ENCODE measurements at places on chromosomes 1 and 21.

DNA sequence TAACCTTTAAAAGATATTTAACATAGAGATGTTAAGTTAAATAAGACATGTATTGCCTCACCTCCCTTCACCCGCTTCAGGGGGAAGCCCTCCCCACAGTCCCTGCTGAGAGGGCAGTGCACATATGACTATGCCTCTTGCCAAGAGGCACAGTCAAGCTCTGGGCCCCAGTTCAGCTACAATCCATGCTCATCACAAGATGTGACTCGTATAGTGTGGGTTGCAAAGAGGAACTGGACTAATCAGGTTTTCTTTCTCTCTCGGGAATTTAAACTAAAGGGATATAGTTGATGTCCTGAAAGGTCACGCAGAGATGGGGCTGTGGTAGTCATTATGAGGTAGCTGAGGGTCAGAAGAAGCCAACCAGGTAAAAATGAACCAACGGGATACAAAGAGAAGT, 35.6 kb downstream of the LYST start:
- DNase-seq = no peak

DNA sequence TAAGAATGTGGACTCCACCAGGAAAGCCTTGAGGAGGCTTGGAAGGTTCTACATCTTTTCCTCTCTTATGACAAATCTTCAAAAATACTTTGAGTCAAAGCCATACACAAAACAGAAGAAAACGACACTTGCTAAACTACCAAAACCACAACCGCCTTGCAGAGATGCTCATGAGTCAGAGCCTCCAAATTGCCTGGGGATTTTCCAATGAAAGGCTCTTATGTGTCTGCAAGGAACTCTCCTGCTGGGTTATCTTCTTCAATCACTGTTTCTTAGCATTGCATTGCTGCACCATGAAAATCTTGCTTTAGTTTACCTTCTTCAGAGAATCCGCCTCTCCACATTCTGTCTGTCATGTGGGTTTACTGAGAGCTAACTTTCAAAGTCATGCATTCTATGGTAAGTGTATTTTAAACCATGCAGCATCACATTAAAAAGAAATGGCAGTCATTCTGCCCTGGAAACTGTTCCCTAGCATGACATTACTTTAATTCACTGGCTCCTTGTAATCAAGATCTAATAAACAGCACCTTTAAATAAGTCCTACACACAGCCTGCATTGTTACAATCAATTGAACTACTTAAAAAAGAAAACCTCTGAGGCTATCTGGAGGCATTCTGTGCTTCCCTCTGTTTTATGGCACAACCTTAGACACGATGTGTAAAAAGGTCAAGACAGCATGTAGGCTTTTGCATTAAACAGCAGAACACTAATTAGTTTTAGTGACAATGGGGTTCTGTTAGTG, 210.0 kb upstream of the FOXD3 start:
- DNase-seq = no peak

GRCh38 chr1:53319296-53320101, 8.4 kb downstream of the LRP8 start:
- no peak for DNase-seq

- no peak for DNase-seq
Observed at GRCh38 chr1:160836561-160836960, 26.1 kb downstream of the CD244 start.

DNA sequence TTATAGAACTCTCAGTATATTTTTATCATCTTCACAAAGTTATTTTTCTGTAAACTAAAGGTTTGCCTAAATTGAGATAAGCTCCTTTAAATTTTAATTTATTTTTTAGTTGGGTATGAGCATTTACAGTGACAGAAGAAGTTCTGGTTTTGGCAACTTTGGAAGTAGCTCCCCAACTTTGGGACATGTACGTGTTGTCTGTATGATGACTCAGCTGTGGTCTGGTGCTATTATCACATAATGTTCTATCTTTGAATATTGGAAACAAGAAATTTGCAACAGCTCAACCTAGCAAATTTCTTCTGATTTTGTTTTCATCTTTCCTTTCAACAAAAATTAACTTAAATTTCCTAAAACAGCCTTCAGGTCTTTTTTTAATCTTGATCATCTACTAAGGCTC, 46.6 kb upstream of the C1orf105 start:
- DNase-seq = no peak

DNA sequence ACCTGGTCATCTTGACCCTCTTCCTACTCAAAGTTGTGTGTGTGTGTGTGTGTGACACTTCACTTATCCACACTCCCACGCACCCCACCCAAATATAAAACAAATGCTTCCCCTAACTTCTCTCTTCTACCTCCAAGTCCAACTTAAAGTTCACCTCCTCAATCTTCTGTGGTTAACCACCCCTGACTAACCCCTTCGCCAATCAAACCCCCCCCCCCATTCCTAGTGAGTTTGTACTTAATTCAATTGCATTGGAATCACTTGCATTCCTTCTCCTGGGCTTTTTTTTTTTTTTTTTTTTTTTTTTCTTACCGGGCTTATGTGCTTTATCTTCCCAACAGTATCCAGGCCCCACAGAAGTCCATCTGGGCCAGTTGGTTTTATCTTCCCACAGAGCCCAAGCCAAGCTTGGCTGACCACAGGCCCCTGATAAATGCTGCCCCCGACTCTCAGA, 78.4 kb downstream of the CD58 start:
- DNase-seq = no peak

DNA sequence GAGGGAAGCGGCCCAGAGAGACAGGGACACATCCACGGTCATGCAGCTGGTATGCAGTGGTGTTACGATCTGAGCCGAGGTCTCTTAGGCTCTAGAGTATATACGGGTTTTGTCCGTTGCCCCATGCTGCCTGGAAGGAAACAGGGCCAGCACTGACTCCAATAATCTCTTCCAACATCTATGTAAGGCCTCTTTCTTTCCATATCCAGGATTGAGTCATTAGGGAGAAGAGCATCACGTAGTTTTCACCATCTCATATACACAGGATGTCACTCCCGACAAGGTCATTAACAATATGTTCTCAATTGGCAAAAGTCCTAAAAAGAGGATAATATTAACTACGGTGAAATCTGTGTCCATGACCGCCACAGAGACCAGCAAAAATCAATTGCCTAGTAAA, 4.4 kb downstream of the C8B start:
- no peak for DNase-seq

- peak; percentile 13 for DNase-seq
Observed at GRCh38 chr1:119549719-119550132, 42.7 kb downstream of the HSD3B1 start.

DNA sequence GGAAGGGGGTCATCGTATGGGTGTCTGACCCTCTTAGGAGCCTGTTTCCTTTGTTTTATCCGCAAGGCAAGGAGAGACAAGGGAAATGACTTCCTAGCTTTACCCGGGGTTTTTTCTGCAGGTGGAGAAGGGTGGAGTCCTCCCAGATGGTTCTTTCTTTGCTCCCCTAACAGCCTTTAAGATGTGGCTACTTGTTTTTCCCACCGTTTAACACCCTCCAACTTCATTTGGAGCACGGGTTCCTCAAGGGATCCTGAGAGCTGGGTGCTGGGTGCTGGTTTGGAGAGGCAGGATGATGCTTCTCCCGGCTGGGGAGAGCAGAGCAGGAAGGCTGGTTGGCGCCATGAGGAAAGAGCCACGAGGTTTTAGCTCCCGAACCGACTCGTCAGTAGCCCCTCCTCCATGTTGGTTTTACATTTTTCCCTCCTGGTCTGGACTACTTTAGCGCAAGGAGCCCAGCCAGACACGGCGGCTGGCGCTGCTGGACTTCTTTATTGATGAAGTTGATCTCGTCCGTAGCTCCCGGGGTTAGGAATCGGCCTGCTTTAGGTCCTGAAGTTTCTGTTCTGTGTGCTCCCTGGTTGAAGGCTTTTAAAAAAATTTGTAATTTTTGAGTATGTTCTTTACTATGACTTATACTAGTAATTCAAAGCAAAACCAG, 1.4 kb downstream of the UCK2 start:
- no peak for DNase-seq

DNA sequence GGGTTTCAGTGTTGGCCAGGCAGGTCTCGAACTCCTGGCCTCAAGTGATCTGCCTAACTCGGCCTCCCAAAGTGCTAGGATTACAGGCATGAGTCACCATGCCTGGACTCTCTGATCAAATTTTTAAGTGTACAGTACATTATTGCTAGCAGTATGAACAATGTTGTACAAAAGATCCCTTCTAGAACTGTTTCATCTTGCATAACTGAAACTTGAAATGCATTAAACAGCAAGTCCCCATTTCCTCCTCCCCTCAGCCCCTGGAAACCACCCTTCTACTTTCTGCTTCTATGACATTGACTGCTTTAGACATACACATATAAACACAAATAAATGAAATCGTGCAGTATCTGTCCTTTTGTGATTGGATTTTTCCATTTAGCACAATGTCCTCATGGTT, 463.4 kb downstream of the PTPRC start:
- DNase-seq = no peak

DNA sequence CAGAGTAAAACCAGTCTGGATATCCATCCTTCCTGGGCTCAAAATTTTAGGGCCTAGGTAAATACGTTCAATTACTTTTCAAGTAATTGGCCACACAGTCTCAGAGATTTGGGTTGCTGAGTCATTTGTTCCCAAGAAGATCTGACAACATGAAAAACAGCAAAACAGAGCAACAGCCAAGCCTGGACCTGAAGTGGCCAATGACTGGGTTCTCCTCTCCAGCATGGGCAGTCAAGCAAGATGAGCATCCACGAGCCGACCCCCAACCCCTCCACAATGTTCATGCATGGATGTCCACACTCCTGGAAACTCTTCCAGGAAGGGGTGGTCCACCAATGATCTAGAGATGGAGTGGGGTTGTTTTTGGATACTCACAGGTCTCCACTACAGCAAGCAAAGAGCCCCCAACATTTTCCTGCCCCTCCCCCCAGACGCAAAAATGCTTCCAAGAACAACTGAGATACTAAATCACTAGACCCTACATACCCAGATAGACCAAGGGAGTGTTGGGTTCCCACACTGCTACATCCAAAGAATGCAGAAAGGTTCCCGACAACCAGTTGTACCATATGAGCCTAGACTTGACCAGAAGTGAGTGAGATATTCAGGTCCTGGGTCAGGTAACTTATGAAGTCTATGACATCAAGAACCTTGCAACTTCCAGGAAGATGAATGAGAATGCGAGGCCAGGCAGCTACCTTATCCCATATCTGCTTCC, 73.0 kb downstream of the CD46 start:
- DNase-seq = no peak

DNA sequence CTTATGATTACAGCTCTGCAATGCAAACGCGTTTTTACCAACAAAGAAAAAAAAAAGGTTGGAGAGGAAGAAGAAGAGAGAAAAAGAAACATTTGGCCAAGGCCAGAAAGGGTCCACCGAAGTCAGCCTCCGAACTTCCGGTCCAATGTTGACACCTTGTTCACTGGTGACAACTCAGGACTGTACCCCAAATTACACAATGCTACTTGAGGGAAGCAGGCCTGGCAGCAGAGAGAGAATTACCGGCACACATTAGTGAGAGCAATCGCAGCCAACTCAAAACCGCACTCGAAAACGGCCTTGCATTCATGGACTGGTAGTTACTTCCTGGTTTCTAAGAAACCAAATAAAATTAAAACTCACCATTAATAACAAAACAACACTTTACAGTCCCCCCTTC, 652.5 kb downstream of the KIF26B start:
- peak; percentile 3 for DNase-seq

- DNase-seq = no peak
Observed at GRCh38 chr1:36251794-36252481, 27.7 kb downstream of the THRAP3 start.

GRCh38 chr1:48772211-48772610, 4.5 kb downstream of the BEND5 start:
- no peak for DNase-seq

GRCh38 chr1:91693557-91693956, 192.4 kb downstream of the TGFBR3 start:
- DNase-seq = no peak

DNA sequence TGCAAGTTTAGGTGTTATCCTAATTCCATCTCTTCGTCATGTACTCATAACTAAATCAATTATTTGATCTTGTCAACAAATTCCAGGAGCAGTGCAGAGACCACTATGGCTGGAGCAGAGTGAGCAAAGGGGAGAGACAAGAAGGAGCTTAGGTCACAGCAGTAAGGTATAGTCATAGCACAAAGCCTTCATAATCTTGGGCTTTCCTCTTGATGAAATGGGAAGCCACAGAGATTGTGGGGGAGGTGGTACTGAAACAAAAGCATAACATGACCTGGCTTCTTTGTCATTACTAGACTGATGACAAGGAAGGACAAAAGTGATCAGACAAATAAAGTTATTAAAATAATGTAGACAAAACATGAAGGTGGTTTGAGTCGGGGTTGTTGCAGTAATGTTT, 60.1 kb upstream of the PTGS2 start:
- DNase-seq = no peak

DNA sequence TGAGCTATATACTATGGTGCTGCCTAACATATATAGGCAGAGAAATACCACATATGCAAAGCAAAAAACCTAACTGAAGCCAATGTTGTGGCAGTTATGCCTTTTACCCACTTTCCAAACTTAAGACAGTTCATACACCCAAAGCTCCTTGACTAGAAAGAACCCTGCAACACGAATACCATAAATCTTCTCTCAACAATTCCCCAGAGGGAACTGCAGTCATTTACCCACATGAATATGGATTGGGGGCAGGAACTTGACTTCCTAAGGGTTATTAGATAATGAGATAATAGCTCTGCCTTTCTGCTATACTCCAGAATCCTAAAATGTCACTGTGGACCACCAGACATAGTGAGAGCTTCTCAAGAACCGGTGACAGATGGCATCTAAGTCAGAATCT, 2.9 kb upstream of the ASPM start:
- DNase-seq = no peak

- DNase-seq = no peak
Observed at GRCh38 chr1:17791480-17791879, 36.3 kb downstream of the ACTL8 start.

DNA sequence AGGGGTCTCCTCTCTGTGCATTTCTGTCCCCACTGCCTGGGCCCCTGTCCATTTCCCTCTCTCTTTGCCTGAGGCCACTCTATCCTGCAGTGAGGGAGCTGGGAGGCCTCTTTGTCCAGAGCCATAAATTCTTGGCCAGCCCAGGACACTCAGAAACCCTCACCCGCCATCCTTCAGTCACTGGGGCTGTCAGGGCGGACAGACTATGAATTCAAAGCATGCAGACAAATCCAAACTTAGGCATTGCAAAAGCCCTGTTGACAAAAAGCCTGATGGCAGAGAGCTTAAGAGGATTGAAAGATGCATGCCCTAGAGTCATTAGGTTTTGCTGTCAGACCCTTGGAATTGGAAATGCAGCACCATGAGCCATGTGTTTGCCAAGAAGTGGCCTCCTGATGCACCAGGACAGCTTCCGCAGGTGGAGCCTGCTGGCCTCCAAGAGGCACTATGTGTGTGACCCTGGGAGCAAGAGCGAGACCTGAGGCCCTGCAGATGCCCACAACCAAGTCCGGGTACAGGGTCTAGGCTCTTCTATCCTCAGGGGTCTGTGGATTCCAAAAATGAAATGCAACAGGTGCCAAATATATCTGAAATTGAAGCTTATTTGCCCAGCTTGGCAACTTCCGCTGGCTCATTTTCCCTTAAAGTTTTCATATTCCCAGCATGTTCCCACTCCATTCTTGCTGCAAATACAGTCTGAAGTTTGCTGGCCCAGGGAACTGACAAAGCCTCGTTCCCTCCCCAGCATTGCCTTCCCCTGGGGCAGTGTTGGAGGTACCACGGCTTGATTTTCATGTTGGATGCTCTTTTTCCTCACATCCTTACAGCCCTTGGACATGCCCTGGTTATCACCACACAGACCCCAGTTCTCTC, 177.9 kb downstream of the PGBD5 start:
- DNase-seq = no peak
